ENCODE measurements at places on chromosomes 3 and 15.
A peak's percentile ranks its signal among the peaks of the same experiment; 100 is the strongest.

DNA sequence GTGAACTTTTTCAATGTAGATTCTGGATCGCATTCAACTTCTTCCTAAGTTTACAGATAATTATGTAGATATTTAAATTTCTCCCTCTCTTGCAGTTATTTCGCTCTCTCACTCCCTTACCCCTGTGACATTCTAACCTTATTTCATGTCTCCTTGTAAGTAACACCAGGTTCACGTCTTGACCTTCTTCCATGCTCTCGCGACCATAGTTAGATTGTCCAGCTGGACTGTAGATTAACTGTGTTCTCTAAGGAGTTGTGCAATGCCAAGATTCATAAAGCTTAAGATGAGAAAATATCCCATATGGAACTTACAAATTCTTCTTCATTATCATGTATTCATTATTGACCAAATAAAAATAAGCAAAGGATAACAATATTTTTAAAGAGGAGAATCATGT is 430.5 kb downstream of the GABRG3 start:
- DNase-seq: no peak

GRCh38 chr3:149015393-149015792 is 24.1 kb downstream of the GYG1 start:
- DNase-seq: no peak

DNA sequence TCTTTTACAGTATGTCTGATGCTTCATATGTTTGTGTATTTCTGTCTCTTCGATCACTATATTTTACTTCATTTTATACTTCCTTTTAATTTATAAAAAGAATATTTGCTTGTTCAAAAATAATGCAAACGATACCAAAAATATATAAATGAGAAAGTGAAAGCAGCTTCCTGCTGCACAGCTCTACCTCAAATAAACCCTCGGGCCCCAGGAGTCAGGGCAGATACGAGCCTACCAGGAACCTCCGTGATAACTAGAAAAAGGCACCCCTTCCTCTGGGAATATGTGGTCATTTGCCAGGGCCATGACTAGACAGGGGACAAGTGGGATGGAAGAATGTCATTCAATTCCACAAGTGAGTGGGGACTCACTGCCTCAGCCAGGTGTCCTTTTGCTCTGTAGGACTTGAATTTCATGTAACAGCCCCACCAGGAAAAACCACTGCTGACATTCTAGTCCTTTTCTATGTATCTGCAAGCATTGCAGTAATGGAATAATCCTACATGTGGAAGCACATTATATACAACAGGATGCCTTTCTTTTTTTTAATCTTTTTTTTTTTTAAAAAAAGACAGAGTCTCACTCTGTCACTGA is 133.3 kb downstream of the SUCLG2 start:
- DNase-seq: no peak

GRCh38 chr15:51798281-51798680 is 31.2 kb upstream of the TMOD3 start:
- no peak for DNase-seq

DNA sequence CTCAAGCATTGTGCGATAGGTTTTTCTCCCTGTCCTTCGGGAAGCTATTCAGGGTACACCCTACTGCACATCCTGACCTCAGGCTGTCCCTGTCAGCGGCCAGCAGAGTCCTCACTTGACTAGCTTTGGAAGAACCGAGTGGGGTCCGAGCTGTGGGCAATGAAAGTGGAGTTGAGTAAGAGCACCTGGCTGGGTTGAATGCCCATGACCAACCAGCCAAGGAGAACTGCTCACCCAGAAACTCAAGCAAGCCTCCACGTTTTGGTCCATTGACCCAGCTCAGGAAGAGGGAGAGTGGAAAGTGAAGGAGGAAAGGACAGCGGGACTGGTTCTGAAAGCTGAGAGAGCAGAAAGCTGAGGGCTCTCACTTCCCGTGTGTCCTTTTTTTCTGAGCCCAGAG is 36.0 kb upstream of the HDGFL3 start:
- no peak for DNase-seq

GRCh38 chr3:123733341-123733740 is 148.5 kb upstream of the HACD2 start:
- no peak for DNase-seq

DNA sequence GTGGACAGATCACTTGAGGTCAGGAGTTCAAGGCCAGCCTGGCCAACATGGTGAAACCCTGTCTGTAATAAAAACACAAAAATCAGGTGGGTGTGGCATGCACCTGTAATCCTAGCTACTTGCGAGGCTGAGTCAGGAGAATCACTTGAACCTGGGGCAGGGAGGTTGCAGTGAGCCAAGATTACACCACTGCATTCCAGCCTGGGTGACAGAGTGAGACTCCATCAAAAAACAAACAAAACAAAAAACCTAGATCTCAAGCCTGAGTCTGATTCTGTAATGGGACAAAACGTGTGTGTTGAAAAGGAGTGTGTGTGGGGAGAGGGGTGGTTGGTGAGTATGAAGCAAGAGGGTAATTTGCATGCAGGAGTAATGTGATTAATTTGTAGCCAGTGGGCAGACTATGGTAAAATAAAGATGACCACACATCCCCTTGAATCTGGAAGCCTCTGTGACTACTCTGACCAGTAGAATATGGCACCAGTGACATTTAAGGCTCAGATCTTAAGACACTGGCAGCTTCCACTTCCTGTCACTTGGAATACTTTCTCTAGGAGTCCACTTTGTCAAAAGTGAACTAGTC is 18.4 kb upstream of the OPA1 start:
- no peak for DNase-seq

DNA sequence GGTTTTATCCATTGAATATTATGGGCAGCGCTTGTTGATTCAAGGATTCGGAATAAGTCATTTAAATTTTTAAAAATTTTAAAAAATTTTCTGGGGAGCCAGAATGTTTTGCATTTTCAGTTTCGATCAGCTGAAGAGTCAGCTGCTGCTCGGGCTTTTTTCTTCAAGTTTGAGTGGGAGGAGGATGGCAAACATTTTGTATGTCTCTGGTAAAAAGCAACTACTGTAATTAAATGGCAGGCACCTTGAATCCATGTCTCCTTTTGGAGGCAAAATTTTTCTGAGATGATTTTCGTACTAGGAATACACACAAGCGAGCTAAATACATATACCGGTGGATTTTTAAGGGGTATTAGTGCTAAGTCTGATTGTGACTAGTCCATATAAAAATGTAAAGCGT is 612 bp downstream of the C3orf38 start:
- no peak for DNase-seq

DNA sequence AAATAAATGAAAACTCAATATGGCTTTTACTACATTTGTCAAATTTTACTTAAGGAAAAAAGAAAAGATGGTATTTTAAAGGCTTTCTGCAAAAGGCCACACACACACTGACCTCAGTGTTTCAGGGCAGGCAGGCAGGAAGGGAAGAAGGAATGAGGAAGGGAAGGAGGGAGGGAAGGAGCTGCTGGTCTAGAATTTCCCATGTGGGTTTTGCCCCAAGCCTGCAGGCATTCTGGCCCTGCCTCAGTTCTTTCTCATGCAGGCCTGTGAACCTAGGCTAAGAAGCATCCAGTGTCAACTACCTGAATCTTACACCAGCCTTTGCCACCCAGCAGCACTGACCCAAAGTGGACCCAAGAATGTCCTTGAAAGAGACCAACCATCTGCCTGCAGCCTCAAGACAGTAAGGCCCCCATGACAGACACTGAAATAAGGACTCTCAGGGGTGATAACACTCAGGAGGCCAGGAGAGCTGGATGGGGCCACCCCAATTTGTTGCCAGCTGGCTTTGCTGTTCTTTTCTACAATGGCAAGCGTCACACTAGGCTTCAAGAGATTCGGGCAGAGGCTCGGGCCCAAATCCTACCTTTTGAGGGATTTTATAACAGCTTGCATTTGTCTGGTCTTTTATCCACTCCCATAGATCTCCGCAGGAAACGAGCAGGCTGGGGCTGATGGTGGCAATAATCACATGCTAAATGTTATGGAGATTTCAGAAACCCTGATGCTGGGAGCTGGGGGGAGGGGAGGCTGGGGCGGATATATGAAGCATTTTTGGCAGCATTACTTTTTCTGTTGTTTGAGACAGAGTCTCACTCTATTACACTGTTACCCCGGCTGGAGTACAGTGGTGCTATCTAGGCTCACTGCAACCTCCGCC is 51.4 kb downstream of the XXYLT1 start:
- no peak for DNase-seq

GRCh38 chr3:127196466-127197299 is 3.8 kb downstream of the PRR23E start:
- DNase-seq: no peak

DNA sequence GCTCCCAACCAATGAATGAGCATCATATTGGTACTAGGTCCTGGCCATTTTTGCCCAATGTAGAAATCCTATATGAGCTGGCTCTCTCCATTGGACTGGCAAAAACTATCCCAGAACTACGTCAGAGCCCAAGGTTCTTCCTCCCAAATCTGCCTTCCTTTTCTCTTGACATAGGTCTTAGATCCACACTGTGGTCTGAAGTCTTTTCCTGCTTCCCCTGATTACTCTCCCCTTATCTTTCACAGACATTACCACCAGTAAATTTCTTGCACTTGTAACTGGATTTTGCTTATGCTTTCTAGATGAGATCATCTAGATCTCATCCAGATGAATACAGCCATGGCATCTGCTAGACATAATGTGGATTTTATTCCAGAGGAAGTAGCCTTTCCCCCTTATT is 141.2 kb upstream of the GADL1 start:
- no peak for DNase-seq

- DNase-seq: no peak
These were observed 212.4 kb downstream of the TLE3 start for GRCh38 chr15:69885173-69885955.

DNA sequence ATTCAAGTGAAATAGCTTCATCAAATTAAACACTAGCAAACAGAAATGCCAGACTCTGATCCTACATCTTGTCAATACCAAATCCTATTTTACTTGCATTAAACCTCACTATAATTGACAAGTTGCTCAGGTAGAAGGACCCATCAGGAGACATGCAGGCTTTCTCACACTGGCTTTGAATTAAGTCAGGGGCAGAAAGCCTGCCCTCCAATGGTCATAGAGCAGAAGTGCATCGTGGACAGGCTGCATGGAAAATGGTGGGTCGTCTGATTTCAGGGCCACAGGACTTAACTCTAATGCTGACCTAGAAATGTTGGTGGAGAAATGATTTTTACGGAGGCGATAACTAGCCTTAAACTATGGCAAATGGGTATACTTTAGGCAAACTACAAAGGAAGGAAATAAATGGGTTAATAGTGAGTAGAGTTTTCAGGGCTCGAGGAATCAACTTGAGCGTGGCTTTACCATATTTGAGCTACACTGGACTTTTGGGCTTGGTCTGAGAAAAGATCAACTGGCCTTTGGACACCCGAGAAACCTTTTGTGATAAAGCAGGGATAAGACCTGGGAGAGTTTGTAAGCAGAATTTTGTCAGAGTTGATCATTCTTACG is 283.9 kb downstream of the GRM7 start:
- peak; percentile 31 for DNase-seq

DNA sequence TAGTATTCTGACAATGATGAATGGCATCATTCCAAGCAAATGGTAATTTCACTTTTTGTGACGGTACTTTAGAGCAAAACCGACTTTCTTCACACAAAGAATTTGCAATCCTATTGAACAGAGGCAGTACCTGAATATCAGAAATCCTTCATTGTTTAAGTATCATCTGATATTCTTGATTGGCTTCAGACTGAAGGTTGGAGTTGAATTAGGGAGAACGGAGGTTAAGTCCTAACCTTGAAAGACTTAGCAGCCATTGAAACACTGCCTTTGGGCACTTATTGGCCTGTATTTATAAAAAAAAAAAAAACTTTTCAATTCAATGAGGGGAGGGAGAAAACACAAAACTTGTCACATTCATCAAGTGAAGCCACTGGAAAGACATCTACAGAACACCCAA is 89.0 kb downstream of the MECOM start:
- DNase-seq: no peak

DNA sequence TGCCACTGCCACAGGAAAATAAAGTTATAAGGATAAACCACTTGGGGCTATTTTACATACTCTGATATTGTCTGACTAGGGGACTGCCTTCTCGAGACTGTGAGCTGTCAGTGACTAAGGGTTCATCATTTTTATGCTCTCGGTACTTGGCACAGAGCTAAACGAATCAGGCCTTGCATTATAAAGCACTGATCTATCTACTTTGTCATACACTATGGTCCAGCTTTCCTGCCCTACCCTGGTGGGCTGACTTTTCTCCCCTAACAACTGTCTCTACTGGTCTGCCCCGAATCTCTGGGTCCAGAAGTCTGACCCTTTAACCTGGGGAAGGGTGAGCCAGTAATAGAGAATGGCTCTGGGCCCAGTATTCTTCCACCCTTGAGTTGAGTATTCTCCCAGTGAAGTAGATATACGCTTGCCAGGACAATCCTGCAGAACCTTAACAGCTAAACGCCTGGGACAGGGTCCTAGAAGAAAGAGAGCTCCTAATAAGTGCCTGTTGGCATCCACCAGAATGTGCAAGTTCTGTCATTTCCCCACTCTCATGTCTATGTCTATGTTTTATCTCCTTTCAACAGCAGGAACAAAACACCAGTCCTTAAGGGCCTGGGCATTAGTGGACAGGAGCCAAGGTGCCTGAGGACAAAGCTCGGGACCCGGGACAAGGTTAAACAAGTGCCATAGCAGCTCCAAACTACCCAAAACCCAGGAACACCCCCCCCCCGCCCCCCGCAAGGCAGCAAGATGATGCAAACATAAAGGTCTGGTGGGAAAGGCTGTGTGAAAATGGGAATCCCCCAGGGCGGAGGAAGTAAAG is 1.2 kb downstream of the LARP6 start:
- DNase-seq: no peak

- DNase-seq: no peak
These were observed 101.8 kb upstream of the ARL6 start for GRCh38 chr3:97662762-97663161.

All from glutamatergic neuron (in vitro differentiated cells).